ENCODE measurements at places on chromosomes 2 and 18.

DNA sequence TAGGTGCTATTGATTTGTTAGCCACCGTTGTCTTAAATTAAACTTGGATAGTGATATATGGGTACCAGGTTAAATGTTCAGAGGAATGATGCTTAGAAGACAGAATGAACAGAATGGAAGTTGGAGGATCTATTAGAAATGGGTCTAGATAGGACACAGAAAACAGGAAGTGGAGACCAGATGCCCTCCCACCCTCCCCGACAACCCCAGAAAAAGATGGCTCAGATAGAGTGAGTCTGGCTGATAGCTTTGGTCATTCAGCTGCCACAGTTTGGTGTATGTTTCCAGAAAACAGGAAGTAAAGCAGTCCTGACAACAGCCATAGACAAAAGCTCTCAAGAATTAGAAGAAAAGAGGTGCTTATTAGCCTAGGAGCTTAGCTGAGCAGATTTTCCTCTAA, 71.5 kb upstream of the DSG1 start:
- no peak for DNase-seq

DNA sequence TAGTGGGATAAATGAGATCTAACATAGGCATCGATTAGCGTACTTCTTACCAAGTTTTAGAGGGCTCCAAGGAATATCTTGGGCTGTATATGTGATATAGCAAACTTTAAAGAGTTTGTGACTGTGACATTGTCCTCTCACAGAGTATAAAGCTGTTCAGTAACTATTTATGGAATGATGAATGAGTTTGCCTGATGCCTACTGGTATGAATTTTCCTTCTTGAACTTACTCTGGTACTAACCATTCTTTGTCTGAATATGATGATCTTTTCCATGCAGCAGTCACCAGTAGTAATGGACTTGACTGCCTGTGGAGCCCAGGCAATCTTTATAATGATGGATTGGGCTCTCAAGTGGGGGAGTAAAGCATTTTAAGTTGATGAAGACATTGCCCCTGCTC, 120.5 kb downstream of the PARD3B start:
- DNase-seq = no peak

- no peak for DNase-seq
Measured at GRCh38 chr2:114082731-114083433, 193.0 kb downstream of the ACTR3 start.

GRCh38 chr2:122056853-122057252, 301.4 kb downstream of the TSN start:
- no peak for DNase-seq

DNA sequence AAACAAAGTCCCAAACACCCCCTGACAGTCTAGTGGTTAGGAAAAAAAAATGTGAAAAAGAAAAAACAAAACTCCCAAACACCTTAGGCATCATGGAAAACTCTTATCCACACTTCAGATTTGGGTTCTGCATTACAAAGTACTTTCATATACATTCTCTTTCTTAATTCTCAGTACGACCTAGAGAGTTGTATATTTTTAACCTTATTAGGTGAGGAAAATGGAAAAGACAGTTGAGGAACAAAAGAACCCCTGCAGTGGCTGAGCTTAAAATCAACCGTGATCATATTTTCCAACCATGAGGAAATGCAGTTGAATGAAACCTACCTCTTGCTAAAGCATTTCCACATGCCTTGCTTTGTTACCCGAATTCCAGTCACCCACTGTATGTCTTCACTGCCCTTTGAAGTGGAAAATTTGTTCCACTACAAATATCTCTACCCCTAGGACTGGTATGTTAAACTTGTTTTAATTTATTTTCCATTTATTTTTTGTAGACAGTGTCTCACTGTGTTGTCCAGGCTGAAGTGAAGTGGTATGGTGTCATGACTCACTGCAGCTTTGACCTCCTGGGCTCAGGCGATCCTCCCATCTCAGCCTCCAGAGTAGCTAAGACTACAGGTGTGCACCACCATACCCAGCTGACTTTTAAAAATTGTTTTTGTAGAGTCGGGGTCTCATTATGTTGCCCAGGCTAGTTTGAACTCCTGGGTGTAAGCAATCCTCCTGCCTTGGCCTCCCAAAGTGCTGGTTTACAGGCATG, 56.9 kb upstream of the LPIN2 start:
- no peak for DNase-seq

- no peak for DNase-seq
Measured at GRCh38 chr2:82539280-82539621, 1919.8 kb downstream of the SUCLG1 start.

DNA sequence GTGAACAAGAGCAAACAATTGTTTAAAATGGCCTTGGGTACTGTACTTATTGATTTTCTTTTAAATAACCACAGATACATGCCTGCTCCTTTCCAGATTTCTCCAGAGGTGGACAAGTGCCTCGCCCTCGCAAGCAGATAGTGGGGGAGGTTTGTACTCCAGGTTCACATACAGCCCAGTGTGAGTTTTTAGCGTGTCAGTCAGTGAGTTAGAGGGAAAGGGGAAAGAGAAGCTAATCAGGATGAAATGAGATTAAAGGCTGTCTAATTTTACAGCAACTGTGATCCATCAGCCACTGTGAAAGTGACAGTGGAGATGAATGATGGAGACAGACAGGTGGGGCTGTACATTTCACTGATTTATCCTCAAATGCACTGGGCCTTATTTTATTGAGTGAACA, 74.7 kb downstream of the KLHL14 start:
- no peak for DNase-seq

- no peak for DNase-seq
Measured at GRCh38 chr2:43408407-43409160, 182.2 kb upstream of the ZFP36L2 start.

Measured in stimulated activated CD8-positive, alpha-beta memory T cell treated with anti-CD3 and anti-CD28 coated beads, Interleukin-7, amount 100 ng/mL, for 24 hours (primary cell).